ENCODE measurements at places on chromosomes 1 and 21. TPM values are rescaled to one million over a fixed set of nuclear protein-coding genes. Genes with fewer than 3 reads are reported as not detected.

GRCh38 chr1:244881552-244882280 is 17.4 kb upstream of the HNRNPU start:
- H3K27ac ChIP-seq: no peak overlapping the region
- H3K4me3 ChIP-seq: no peak overlapping the region
- no peaks in the 10 kb centered on the region for H3K27me3 ChIP-seq
- no peaks in the 10 kb centered on the region for H3K36me3 ChIP-seq
- peaks cover 5% of the 10 kb centered on the region for H3K4me1 ChIP-seq

The MARK1 gene
- 1.8 TPM for total RNA-seq

- H3K36me3 ChIP-seq: no peaks in the 10 kb centered on the region
- no peaks in the 10 kb centered on the region for H3K27me3 ChIP-seq
- no peak overlapping the region for H3K4me3 ChIP-seq
- DNase-seq: no peak
- H3K27ac ChIP-seq: no peak overlapping the region
- H3K4me1 ChIP-seq: no peaks in the 10 kb centered on the region
Observed at GRCh38 chr1:69121723-69122122, 446.0 kb upstream of the LRRC7 start.

DNA sequence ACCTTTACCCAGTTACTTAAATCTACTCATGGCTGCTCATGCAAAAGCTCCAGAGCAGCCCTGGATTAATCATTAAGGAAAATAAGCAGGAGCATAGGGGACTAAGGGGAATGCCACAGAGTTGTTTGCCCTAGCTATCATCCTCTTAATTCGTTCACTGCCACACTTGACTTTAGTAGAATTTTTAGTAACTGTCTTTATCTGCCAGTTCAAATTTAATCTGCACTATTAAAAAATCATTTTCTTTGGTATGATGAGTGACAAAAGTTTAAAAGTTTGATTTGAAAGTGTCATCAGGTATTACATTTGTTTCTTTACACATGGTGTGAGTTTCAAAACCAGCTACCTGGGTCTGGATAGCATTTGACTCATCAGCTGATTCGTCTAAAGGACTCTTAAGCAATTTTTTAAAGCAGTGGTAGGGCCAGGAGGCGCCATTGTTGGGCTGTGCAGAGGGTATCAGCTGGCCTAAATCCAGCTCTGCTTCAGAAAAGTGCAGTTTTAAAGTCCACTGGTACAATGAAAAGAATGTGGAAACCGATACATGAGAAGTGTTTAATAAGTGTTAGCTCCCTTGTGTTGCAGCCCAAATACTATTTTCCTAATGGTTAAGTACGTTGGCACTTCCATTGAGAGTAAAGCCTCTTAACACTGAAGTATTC is 69.9 kb upstream of the DR1 start:
- no peaks in the 10 kb centered on the region for H3K36me3 ChIP-seq
- no peak overlapping the region for H3K4me3 ChIP-seq
- no peaks in the 10 kb centered on the region for H3K27me3 ChIP-seq
- DNase-seq: no peak
- peaks cover 28% of the 10 kb centered on the region for H3K4me1 ChIP-seq

The SPRR2E gene
- not detected for total RNA-seq

The BCAR3 gene
- total RNA-seq: 15.7 TPM

DNA sequence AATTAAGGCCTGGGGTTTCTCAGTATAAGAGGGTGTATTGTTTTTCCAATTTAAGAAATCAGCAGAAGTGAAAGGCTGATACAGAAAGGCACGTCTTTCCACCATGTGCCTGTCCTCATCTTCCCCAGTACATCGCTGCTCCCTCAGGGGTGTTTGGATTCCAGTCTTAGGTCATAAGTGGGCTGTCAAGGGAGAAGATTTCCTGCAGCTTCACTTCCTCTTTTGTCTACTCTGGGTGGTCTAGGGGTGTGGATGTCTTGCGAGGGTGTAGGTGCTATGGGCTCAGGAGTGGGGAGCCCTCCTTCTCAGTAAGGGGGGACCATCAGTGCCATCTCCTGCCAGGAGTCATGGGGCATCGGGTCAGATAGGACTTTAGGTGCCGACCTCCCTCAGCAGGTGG is 999.8 kb upstream of the NCAM2 start:
- no peaks in the 10 kb centered on the region for H3K36me3 ChIP-seq
- no peak for DNase-seq
- H3K4me3 ChIP-seq: no peak overlapping the region
- no peaks in the 10 kb centered on the region for H3K4me1 ChIP-seq
- no peak overlapping the region for H3K27ac ChIP-seq

The CRYAA gene
- total RNA-seq: not detected

DNA sequence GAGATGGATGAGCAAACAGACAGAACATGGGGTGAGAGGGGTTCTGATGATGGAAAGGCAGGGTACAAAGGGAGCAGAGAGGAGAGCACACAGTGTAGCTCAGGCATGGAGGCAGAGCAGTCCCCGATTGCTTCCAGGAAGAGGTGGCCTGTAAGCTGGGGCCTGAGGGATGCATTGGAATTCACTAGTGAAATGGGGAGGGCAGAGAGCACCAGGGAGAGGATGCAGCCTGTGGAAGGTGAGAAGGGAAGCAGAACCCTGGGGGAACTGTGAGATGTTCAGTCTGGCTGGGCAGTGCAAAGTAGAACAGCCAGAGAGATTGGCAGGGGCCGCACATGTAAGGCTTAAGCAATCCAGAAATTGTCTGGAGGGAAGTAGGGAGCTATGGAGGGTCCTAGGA is 12.2 kb downstream of the ZNF362 start:
- H3K4me3 ChIP-seq: no peak overlapping the region
- no peak for DNase-seq
- peaks cover 6% of the 10 kb centered on the region for H3K36me3 ChIP-seq
- H3K27me3 ChIP-seq: no peaks in the 10 kb centered on the region

DNA sequence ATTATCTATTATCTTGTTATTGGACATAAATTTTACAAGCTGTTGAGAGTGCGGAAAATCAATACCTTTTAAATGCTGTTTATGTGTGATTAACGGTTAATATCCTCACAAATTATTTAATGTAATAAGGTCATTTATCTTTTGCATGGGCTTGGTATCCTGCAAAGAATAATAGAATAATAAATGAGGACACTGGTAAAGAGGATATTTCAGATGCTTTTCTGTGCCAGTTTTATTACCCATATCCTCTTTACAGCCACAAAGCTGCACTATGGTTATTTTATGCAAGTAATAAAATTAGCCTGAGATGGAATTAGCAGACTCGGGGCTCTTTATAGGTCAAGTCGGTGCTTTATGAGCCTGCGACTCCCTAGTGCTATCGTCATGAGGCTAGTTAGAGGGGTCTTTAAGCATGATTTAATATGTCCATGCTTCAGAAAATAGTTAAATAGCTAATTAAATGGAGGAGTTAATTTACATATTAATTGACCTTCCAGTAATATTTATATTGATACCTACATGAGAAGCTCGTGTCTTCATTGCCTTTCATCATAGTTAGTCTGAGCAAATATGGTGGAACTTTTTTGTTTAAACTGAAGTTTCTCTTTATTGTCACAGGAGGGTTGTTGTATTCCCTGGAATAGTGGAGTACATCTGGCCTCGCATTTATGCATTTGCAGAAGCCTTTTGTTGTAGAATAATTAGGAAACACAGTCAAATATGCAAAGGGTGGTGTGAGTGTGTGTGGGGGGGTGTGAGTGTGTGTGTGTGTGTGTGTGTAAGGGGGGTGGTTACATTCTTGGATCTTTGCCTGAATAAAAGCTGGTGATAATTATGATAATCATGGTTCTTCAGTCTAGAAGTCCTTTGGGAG is 120.3 kb downstream of the ATG4C start:
- H3K4me3 ChIP-seq: no peak overlapping the region
- no peak for DNase-seq
- no peaks in the 10 kb centered on the region for H3K4me1 ChIP-seq
- no peak overlapping the region for H3K27ac ChIP-seq
- H3K36me3 ChIP-seq: no peaks in the 10 kb centered on the region

The NRIP1 gene
- total RNA-seq: 58.7 TPM

The FYB2 gene
- total RNA-seq: not detected

- H3K4me1 ChIP-seq: no peaks in the 10 kb centered on the region
- no peak for DNase-seq
- no peak overlapping the region for H3K27ac ChIP-seq
- H3K36me3 ChIP-seq: no peaks in the 10 kb centered on the region
Observed at GRCh38 chr1:109017134-109017533, 24.8 kb downstream of the WDR47 start.

DNA sequence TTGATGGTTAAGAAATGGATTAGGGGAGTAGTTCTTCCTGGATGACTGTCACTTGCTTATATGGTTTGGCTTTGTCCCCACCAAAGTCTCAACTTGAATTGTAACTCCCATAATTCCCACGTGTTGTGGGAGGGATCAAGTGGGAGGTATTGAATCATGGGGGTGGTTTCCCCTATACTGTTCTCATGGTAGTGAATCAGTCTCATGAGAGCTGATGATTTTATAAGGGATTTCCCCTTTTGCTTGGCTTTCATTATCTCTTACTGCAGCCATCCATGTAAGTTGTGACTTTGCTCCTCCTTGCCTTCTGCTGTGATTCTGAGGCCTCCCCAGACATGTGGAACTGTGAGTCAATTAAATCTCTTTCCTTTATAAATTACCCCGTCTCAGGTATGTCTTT is 1621.1 kb downstream of the MRPL39 start:
- H3K27ac ChIP-seq: no peak overlapping the region
- no peak for DNase-seq
- no peaks in the 10 kb centered on the region for H3K36me3 ChIP-seq

The ANGPTL3 gene
- total RNA-seq: not detected

The SLC37A1 gene
- total RNA-seq: 24.9 TPM

The OR10J1 gene
- total RNA-seq: not detected

DNA sequence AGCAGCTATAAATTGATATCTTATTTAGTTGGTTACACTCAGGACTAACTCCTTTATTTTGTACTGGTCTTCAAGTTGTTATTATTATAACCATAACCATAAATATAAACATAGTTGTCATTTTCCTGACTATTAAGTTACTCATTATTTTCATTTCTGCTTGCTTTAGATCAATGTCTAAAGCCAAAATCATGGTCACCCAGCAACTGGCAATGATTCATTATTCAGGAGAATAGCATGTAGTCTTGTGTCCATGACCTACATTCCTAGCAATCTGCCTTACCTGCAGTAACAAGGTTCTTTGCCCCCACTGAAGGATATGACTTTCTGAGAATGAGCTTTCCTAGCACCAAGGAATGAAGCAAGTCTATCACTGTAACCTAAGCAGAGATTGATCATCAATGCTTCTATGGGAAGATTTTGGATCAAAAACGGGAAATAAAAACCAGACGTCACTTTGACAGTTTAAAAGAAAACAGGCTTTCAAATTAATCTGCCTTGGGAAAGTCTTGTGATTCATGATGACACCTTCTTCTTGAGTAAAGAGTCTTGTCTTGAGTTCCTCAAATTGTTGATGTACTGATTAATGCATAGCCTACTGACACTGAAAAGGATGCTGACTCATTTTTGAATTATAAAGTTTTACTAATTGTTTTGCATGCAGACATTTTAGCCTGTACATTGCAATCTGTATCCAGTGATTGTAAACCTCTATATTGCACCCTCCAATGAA is 203.3 kb upstream of the IVNS1ABP start:
- no peak for DNase-seq
- no peaks in the 10 kb centered on the region for H3K4me1 ChIP-seq
- H3K27ac ChIP-seq: no peak overlapping the region
- no peak overlapping the region for H3K4me3 ChIP-seq
- no peaks in the 10 kb centered on the region for H3K27me3 ChIP-seq
- H3K36me3 ChIP-seq: no peaks in the 10 kb centered on the region

DNA sequence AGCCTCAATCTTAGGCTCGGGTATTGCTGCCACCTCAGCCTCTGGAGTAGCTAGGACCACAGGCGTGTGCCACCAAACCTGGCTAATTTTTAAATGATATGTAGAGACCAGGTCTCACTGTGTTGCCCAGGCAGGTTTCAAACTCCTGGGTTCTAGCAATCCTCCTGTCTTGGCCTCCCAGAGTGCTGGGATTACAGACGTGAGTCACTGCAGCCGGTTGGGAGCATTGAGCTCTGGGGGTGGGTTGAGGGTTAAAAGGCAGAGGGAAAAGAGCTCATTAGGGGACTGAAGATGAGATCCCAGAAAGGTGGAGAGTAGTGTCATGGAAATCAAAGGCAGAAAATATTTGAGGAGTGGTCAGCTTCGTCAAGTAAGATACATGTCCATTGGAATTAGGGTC is 7.1 kb downstream of the RAD54L start:
- H3K4me1 ChIP-seq: no peaks in the 10 kb centered on the region
- no peak overlapping the region for H3K27ac ChIP-seq
- H3K4me3 ChIP-seq: no peak overlapping the region
- H3K27me3 ChIP-seq: no peaks in the 10 kb centered on the region
- H3K36me3 ChIP-seq: peaks cover 22% of the 10 kb centered on the region
- DNase-seq: no peak

Measured in Calu3 (cell line).